ENCODE measurements at places on chromosomes 16 and 17.

- no peak for DNase-seq
Observed at GRCh38 chr17:22503322-22503899, 811.1 kb downstream of the KCNJ18 start.

GRCh38 chr17:72183194-72183685, 62.4 kb downstream of the SOX9 start:
- no peak for DNase-seq

DNA sequence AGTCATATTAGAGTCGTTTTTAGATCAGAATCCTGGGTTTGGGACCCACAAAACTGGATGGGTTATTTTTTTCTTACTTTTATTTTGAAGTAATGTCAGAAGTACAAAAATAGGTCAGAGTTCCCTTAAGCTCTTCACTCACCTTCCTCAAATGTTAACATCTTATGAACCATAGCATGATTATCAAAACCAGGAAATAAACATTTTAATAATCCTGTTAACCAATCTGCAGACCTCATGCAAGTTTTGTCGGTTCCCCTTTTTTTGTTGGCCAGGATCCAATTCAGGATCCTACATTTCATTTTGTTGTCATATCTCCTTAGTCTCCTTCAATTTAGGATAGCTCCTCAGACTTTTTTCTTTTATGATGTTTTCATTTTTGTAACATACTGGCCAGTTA, 162.0 kb downstream of the CHD9 start:
- peak; percentile 75 for DNase-seq

- no peak for DNase-seq
Observed at GRCh38 chr16:832652-833336, 32.3 kb upstream of the GNG13 start.

- no peak for DNase-seq
Observed at GRCh38 chr17:64095144-64095882, 34.6 kb downstream of the ERN1 start.

GRCh38 chr17:15382914-15383313, 41.5 kb upstream of the TEKT3 start:
- no peak for DNase-seq

DNA sequence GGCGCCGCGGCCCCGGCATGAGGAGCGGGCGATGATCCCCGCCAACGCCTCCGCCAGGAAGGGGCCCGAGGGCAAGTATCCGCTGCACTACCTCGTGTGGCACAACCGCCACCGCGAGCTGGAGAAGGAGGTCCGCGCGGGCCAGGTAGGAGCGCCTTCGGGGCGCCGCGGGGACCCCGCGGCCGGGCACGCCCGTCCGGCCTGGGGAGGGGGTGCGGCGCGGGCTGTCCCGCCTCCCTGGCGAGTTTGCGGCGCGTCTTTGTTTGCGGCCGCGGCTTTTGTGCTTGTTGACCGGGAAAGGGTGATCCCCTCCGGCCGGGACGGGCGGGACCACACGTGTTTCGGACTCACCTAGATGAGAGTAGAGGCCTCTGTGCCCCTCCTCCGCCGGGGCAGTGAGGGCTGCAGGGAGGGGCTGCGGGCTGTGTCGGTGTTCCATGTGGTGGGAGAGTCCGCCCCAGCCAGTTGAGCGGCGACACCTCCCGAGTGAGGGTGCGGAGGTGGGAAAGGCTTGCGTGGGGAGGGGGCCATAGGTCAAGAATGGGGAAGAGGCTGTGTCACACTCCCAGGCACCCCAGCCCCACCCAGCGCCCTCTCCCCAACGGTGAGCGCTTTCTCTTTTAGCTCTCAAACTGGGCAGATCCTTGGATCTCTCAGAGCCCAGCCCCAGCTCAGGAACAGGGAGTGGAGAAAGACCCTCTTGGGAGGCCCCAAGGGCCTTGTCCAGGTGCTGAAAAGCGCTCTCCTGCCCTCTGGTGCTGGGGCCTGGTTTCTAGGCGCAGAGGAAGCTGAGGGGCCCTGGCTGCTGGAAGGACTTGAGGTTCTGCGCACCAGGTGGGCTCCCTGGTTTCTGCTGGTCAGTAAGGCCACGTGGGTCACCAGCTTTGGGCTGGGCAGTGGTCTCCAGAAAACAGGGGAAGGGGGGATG, 923 bp downstream of the ANKRD13B start:
- no peak for DNase-seq

Measured in inflammatory macrophage treated with lipopolysaccharide for 4 hours (primary cell).